ENCODE measurements at places on chromosomes 5 and 9.

GRCh38 chr5:61332851-61333320, 828 bp downstream of the ZSWIM6 start:
- no peak for DNase-seq

GRCh38 chr5:38707352-38708210, 138.2 kb upstream of the OSMR start:
- DNase-seq = no peak

GRCh38 chr9:134549336-134549735, 92.3 kb upstream of the COL5A1 start:
- DNase-seq = no peak

- no peak for DNase-seq
Measured at GRCh38 chr9:643966-644365, 197.5 kb upstream of the DMRT1 start.

DNA sequence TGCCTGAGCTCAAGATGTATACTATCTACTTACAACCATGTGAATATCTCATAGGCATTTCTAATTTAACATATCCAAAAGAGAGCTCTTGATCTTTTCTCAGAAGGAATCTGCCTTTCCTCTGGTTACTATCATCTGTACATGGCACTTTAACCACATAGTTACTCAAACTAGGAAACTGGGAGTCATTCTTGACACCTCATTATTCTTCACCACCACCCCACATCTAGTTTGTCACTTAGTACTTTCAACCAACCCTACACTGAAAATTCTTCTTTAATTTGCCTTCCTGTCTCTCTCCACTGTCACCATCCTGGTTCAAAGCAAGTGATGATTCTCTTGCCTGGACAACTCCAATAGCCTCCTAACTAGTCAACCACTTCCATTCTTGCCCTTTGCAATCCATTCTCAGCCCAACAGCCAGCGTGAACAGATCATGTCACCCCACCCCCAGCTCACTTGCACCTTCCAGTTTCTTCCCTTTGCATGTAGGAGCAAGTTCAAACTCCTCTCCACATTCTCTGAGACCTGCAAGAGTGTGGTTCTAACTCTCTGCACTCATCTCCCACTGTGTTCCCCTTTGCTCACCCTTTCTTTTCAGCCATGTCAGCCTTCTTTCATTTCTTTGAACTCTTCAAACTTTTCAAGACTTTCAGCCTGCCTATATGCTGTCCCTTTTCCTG, 17.3 kb upstream of the SMAD5 start:
- DNase-seq = no peak

GRCh38 chr5:16483361-16483760, 17.8 kb upstream of the ZNF622 start:
- DNase-seq = no peak

GRCh38 chr9:1366276-1366675, 316.1 kb downstream of the DMRT2 start:
- DNase-seq = no peak

DNA sequence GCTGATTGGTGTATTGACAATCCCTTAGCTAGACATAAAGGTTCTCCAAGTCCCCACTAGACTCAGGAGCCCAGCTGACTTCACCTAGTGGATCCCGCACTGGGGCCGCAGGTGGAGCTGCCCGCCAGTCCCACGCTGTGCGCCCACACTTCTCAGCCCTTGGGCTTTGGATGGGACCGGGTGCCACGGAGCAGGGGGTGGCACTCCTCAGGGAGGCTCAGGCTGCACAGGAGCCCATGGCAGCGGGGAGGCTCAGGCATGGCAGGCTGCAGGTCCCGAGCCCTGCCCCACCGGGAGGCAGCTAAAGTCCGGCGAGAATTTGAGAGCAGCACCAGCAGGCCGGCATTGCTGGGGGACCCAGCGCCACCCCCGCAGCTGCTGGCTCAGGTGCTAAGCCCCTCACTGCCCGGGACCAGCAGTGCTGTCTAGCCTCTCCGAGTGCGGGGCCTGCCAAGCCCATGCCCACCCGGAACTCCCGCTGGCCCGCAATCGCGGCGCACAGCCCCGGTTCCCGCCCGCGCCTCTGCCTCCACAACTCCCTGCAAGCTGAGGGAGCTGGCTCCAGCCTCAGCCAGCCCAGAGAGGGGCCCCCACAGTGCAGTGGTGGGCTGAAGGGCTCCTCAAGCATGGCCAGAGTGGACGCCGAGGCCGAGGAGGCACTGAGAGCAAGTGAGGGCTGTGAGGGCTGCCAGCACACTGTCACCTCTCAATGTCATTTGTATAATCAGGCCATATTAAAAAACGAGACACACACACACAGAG, 437.2 kb downstream of the CSNK1G3 start:
- no peak for DNase-seq

GRCh38 chr9:72864327-72864726, 88.5 kb downstream of the ALDH1A1 start:
- no peak for DNase-seq

- DNase-seq = no peak
Measured at GRCh38 chr9:100011062-100011681, 87.6 kb downstream of the ERP44 start.

- no peak for DNase-seq
Measured at GRCh38 chr9:86921151-86921923, 26.0 kb downstream of the GAS1 start.

- DNase-seq = no peak
Measured at GRCh38 chr5:35246900-35247647, 16.8 kb upstream of the PRLR start.

DNA sequence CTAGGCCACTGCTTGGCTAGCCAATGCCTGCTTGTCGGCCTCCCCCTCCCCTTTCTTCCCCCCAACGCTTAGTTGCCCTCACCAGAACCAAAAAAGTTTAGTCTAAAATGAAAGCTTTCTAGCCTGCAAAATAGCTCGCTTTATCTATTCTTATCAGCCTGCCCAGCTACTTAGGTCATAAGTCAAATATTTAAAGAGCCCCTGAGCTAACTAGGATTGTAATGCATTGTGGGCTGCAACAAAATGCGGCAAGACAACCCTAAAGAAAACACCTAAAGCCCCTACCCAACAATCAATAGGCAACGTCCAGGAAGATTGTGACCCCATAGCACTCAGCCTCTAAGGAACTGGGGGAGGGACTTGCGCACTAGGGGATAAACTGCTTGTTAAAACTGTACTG, 38.6 kb upstream of the PCSK5 start:
- DNase-seq = no peak

GRCh38 chr5:93305984-93306383, 275.0 kb downstream of the NR2F1-AS1 start:
- DNase-seq = no peak

- no peak for DNase-seq
Measured at GRCh38 chr9:714675-715074, 126.8 kb upstream of the DMRT1 start.

GRCh38 chr5:149172709-149173505, 31.6 kb downstream of the ABLIM3 start:
- no peak for DNase-seq

DNA sequence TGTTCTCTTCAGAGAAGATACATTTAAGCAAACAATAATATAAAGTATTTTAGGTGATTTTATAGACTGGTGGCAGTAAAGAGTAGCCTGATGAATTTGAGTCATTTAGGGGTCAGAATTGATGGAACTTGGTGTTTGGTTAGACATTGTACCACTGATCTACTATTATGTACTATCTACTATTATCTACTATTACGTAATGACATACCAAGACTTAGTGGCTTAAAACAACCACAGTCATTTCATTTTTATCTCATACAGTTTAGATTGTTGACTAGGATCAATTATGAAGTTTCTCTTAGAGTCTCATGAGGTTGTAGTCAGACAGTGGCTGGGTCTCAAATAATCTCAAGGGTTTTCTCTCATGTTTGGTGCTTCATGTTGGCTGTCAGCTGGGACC, 54.0 kb downstream of the PPIP5K2 start:
- no peak for DNase-seq

- peak; percentile 81 for DNase-seq
Measured at GRCh38 chr9:35646533-35647265, 4.0 kb downstream of the SIT1 start.

- DNase-seq = no peak
Measured at GRCh38 chr5:169626779-169627178, 10.3 kb upstream of the DOCK2 start.

GRCh38 chr5:111229871-111230810, 6.0 kb downstream of the CAMK4 start:
- no peak for DNase-seq

DNA sequence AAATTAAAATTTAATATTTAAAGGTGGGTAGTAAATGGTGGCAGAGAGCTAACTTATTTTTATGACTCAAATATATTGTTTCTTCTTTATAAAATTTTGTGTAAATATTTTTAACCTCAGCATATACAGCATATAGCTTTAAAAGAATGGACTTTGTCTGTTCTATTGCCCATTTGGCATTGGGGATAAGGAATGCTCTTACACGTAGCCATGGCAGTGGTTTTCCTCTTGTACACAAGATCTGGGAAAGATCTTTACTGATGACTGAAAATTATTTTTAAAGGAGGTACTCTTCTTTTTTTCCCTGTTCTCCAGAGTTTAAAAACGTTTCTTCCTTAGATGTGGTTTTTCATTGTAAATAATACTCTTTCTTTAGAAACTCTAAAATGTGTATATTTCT, 75.0 kb downstream of the PBX3 start:
- DNase-seq = no peak

- no peak for DNase-seq
Measured at GRCh38 chr5:79802406-79802805, 112.8 kb downstream of the CMYA5 start.

DNA sequence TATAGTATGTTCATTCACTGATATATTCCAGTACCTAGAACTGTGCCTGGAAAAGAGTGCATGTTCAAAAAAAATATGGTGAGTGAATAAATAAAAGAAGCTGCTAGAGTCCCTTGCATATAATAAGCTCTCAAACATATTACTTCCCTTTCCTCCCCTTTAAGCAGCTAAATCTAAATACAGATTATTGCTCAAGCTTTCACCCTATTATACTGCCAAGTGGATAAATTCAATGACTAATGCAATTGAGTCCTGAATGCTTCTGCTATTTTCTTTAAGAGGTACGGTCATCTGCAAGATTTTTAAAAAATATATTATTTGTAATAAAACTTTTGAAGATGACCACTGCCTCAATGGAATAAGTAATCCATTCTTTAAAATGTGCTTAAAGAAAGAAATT, 248.4 kb downstream of the PLK2 start:
- no peak for DNase-seq

DNA sequence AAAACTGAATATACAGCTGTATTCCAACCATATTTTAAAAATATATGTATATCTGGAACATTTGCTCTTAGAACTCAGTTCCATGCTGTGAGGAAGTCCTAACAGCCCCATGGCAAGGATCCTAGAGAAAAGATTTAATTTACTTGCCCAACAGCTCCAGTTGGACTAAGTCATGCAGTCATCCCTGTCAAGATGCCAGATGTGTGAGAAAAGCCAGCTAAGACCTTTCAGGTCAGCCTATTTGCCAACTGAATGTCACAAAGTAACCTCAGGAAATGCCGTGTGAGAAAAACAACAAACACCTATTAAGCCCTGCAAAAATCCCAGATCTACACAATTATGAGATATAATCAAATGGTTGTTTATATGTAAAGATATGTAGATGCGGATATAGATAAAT, 416.3 kb downstream of the NR2F1-AS1 start:
- no peak for DNase-seq

DNA sequence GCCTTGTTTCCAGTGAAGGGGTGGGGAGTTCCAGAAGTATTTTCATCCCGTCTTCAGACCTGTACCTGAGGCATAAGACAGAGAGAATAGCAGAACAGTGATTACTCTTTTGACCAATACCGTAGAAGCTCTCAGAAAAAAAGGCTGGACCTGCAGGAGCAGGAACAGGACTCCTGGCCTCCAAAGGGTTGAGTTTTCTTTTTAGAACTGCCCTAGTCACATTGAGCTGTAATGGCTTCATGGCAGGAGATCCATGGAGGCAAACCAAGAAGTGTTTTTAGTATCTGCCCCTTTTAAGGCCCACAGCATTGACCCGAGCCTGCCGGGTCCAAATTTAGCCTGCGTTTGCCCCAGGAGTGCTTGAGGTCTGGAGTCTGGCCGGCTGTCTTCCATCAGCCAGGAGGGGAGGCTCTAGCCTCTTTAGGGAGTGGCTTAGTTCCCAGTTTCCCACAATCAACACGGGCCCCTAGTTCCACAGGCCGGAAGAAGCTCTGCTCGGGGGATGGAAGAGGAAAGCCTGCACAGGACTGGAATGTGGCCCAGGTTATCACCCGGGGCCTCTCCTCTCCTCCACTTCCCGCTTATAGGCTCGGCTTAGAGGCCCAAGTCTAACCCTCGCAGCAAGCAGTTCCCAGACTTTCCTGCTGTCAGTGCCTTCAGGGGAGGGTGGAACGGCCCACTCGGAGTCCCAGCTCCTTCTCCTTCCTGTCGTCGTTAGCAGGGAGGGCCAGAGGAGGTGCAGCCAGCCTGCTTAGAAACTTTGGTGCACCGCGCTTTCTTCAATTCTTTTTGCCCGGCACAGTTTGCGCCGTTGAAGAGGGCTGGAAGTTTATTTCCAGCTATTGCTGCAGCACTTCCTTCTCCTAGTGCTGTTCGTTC, 80.7 kb downstream of the C9orf152 start:
- DNase-seq = no peak

DNA sequence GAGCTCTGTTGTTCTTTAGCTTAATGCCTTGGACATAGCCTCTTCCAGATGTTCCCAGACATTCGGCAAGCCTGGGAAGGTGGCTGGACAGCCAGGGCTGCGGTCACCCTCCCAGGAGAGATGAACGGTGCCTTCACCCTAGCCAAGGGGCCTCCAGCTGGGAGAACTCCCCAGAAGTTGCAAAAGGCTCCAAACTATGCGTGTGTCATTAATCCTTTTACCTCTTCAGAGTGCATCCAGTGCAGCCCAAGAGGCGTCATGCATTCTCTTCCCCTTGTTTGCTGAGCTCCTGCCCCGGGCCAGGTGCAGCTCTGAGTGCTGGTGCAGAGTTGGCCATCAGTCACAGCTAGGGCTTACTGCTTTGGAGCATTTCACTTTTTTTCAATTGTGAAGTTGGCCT, 22.8 kb downstream of the HMCN2 start:
- DNase-seq = no peak

DNA sequence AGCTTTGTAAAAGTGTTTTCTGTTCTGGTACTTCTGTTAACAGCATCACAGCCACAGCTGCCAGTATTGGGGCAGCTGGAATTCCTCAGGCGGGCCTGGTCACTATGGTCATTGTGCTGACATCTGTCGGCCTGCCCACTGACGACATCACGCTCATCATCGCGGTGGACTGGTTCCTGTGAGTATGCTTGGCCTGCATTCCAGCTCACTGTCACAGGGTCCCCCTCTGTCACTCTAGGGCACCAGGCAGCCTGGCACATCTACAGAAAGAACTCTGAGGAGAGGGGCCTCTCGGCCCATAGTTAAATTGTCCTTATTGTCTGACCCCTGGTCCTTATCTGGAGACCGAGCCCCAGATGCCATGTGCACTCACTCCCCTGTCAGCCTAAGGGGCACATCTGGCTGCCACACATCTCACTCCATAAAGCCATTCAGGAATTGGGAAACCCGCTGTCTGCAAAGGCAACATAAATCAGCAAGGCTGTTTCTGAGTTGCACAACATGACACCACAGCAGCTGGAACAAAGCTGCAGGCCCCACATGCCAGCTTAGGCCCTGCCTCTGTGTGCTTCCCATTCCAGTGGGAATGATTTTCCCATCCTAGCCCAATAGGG, 77.5 kb downstream of the SLC1A3 start:
- no peak for DNase-seq

Measured in stimulated activated CD8-positive, alpha-beta memory T cell treated with anti-CD3 and anti-CD28 coated beads, Interleukin-15, amount 100 ng/mL, for 4 hours (primary cell).